Left kidney (tissue), 8 donors: ENCODE measurements at places on chromosomes 7 and 10.
A peak's percentile ranks its signal among the peaks of the same experiment; 100 is the strongest.

DNA sequence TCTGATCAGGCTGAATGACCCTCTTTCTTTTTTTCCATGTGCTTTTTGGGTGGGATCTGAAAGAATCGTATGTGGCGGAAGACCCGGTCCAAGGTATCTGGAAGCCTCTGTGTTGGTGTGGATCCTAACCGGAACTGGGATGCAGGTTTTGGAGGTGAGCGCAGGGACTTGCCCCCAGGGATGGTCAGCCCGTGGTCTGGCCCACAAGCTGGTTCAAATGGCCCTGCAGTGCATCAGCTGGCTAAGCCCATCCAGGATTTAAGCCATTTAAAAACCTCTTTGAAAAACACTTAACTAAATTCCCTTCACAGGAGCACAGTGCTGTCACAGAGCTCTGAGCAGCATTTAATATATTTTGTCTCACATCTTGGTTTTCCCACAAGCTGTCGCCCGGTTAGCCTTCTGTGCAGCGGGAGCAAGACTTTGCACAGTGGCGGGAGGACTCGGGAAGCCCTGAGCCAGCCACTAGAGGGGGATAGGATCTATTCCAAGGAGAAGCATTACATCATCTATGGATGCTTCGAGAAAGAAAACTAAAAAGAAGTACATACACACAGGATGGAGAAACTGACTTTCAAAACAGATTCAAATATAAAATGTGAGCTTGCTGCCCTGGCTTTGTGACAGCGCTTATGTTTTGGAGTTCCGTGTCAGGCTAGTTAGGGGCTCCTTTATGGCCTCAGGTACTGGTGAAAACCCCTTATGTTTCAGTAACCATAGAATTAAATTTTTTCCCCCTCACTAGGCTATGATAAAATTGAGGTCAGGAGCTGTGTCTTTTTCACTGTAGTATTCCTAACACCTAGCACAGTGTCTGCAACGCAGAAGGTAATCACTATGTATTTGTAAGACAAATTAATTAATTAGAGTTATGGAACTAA is 11.3 kb downstream of the CPA2 start:
- DNase-seq = peak; percentile 89

DNA sequence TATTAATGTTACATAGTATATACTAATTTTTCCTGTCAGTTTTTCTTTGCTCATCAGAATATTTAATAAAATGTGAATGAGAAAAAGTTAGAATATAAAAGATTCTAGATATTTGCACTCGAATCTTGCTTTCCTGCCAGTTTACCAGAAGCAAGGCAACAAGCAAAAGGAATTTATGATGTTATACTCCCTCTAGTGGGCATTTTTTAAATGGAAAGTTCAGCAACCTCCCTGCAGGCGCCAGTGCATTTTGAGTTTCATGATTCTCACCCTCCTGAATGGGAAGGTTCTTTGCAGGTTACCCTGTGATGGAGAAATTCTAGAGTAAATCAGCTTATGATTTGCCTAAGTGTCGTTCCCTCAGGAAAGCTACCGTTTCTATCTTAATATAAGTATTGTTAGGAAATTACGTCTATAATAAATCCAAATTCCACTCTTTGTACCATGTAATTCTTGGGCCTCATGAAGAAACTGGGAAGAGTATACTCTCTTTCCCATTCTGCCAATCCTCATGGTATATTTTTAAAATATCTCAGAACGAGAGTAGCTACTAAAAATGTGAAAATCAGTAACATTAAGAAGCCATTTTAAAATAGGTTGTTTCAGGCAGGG is 350.0 kb downstream of the CRPPA start:
- DNase-seq = peak; percentile 76

DNA sequence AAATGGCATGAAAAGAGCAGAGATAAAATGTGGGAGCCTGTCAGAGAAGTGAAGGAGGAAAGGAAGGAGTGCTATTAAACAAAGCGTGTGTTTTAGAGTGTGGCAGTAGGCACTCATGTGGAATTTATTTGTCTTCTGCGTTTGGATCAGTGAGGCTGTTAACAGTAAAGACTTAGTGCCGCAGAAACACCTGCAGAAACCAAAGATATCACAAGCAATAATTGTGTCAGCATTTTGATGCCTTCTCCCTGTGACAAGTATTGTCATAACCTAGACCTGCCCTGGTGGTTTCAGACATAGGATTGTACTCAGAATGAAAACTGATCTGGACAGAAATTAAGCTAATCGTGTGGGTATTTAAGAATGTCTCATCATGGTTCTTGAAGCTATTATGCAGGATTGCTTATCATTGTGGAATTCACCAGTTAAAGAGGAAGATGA is 191.0 kb downstream of the CAMK1D start:
- DNase-seq = no peak

DNA sequence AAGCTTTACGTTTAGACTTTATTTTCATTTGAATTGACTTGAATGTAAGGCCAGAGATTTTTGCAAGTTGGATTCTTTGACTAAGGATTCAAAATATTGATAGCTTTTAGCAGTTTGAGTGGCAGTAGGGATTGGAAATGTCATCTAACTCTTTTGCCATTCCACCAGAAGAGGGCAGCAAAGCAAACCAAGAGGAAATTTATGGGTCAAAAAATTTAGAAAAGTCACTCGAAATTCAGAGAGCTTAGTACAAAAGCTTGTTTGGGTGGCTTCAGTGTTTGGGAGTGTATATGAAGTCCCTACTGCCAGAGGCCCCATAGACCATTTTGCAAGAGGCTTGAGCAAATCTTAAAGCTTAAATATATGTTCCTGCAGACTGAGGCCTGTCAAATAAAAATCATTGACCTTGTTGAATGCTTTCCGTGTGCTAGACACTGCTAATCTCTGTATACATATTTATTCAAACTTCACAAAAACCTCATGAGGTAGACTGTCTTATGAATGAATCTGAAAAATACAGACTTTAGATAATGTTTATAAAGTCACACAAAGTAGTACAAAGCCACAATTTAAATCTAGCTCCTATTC is 44.6 kb upstream of the RSBN1L start:
- no peak for DNase-seq

- no peak for DNase-seq
Observed at GRCh38 chr10:5958675-5959074, 18.7 kb downstream of the IL15RA start.

- peak; percentile 28 for DNase-seq
Observed at GRCh38 chr7:115178835-115179234, 256.9 kb downstream of the MDFIC start.

- DNase-seq = no peak
Observed at GRCh38 chr10:124722798-124723783, 21.1 kb downstream of the FAM53B start.

- DNase-seq = no peak
Observed at GRCh38 chr7:73734619-73735527, 3.7 kb downstream of the ABHD11 start.

DNA sequence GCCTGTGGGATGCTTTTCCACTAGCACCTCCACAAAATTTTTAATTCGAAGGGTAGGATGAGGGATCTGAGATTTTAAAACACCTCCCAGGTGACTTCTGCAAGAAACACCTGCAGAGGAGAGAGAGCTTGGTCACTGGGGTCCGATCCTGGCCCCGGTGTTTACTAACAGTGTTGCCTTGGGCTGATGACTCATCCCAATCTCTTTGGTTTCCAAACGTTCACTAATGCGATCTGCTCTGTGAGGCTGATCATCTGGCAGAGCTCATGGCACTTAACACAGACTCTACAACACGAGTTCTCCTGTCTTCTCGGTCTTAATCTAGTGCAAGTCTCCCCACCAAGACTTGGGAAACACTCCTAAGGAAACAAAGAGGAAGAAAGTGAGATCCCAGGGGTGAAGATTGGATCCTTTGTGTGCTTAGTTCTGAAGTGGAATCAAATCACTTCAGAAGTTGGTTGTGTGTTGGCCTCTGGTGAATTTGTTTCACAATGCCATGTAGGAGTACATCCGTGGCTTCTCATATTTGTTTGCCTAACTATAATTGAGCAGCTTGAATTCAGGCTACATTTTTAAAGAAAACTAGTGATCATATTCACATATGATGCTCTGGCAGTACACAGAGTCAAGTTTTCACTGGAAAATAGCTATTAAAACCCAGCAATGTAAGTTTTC is 407.9 kb downstream of the NRG3 start:
- DNase-seq = no peak

DNA sequence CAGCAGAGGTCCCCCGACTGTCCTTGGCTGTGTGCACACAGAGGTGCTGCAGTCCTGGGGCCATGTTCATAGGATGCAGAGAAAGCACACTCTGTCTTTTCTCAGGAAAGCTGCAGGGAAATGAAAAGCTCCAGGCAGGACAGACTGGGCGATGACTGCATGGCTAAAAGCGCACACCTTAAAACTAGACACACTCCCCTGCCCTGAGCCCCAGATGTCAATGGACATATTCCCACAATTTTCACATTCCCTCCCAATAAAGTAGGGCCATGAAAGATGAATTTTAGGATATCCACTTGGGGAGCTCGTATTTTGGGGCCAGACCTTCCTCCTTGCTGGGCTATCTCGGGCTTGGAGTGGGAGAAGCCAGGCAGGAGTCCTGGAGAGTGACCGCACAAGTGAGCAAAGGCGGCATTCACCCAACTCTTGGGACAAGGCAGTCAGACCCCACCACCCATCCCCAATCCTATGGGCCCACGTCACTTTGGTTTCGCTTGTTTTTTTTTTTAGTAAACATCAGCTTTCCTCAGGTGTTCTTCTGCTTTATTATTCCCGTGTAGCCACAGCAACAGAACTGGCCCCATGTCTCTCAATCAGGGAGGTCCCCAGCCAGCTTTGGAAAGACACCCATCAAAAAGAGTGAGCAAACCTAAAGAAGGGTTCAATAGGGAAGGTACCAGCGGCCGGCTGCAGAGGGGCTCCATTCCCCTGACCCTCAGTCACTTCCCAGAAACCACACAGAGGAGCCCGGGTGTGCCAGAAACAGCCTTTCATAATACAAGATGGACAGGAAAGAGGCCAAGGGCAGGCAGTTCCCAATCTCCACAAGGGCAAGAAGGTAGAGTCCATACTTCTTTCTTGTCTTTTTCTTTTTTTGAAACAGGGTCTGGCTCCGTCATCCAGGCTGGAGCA is 12.7 kb downstream of the GPRIN2 start:
- DNase-seq = no peak
